H4 (cell line): ENCODE measurements at places on chromosomes 12 and 14. TPM values are rescaled to one million over a fixed set of nuclear protein-coding genes. Genes with fewer than 3 reads are reported as not detected.

DNA sequence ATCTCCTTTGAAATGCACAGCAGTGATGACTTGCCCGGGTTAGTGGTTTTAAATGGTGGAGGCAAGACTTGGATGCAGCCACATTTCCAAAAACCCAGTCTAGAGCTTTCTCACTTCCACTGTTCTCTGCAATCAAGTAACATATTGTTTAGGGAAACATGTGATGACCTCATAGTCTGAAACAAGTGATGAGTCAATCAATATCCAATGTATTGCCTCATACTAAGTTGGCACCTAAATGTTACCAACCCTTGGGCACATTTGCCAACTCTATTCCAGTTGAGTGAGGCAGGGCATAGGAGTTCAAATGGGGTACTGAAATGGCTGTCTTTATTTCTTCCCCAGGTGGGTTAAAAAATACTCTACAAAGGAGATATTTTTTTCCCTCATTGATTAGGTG is 1105.4 kb downstream of the VRK1 start:
- DNase-seq: no peak

Gene RPGRIP1
- total RNA-seq: not detected in 2 replicates

GRCh38 chr14:80988192-80988591 is 32.8 kb downstream of the TSHR start:
- DNase-seq: no peak

Gene ACOT4
- total RNA-seq: 0.19 TPM in 1 of 2 replicates, not detected in the other

DNA sequence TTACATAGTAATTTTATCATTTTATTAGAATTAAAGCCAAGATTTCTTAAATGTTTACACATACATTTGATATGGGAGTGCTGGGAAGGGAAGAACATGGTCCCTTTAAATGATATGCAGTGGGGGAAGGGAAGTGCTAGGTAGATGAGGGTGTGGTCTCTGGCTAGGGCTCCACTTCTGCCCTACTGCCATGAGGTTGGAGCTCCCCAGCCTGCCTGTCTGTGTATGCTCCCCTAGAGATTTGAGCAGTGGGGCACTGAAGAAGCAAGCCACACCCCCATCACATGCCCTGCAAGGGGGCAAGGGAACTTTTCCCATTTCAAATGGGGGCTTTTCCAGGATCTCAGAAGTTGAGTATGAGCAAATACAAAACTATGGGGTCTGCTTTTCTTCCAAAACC is 25.5 kb downstream of the CLECL1 start:
- no peak for DNase-seq

Gene APOF
- total RNA-seq: not detected in 2 replicates

DNA sequence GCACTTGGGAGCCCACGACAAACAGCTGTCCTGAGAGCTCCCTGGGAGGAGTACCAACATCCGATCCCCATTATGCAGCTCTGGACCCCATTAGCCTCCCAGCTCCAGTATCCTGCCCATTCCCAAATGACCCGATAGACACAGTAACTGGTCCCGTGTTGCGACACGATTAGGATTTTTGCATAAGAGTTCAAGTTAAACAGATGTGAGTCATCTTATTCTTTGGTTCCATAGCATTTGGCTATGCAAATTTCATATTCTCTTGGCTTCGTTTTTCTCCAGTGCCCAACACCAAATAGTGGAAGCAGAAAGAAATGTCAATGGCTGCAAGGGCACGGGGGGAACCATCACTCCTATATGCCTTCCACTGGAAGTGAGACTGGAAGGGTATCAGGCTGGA is 43.0 kb upstream of the LRRC10 start:
- DNase-seq: no peak

- DNase-seq: no peak
Measured at GRCh38 chr14:68198713-68199495, 379.3 kb downstream of the RAD51B start.

DNA sequence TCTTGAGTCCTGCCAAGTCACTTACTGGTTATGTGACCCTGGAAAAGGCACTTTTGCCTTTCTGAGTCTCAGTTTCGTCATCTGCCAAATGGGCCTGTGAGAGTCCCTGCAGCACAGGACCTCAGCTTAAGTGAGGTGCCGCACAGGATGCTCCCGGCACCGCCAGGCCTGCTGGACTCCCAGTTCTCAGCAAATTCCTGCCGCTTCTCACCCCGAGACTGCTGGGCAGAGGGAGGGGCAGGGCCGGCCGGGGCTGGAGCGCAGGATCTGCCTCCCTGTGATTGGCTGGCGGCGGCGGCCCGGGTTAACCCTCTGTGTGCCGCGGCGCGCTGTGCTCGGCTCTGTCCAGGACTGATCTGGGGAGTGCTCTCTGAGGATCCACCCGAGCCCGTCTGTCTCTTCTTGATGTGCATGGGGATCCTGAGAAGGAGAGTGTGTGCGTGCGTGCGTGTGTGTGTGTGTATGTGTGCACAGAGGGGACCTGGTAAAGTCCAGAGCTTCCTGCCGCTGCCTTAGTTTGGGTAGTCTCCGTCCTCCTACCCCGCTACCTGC is 8.6 kb downstream of the SETD1B start:
- DNase-seq: peak; percentile 42

GRCh38 chr14:29648045-29648444 is 279.6 kb downstream of the PRKD1 start:
- DNase-seq: no peak

Gene LAG3
- 0.06 TPM in 1 of 2 replicates, not detected in the other for total RNA-seq

- DNase-seq: no peak
Measured at GRCh38 chr12:29750131-29750927, 33.4 kb downstream of the TMTC1 start.

Gene RND1
- 0.06 and 0.14 TPM in 2 replicates for total RNA-seq

- no peak for DNase-seq
Measured at GRCh38 chr12:68579254-68579653, 31.4 kb upstream of the RAP1B start.

Gene SERPINA10
- not detected in 2 replicates for total RNA-seq

Gene LALBA
- not detected in 2 replicates for total RNA-seq

GRCh38 chr12:98352218-98352811 is 163.1 kb upstream of the TMPO start:
- peak; percentile 68 for DNase-seq
